NCI-H1105 treated with DMSO at 0.1 percent for 48 hours (cell line): ENCODE measurements at places on chromosomes 7 and 10.

- peak; percentile 75 for DNase-seq
Measured at GRCh38 chr10:28678687-28679457, 1.6 kb downstream of the BAMBI start.

GRCh38 chr10:96619120-96619519 lies 32.3 kb upstream of the TM9SF3 start:
- no peak for DNase-seq

- DNase-seq: no peak
Measured at GRCh38 chr10:43374194-43374593, 2.8 kb downstream of the FXYD4 start.

DNA sequence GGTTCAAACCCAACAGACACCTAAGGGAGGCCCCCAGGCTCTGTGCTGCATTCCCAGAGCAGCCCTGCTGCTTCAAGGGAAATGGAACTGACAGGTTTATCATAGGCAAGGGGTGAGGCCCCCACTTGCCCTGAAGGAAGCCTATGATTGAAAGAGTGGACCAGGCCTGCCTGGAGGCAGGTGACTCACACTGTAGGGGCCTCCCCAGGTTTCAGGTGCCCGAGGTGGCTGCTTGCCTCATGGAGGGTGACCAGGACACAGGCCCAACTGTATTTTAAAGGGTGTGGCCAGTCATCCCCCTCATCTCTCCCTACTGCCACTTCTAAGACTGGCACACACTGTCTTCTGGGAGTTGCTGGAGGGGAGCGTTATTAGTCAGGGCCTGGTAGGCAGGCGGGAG lies 85.4 kb downstream of the ATXN7L1 start:
- DNase-seq: no peak

DNA sequence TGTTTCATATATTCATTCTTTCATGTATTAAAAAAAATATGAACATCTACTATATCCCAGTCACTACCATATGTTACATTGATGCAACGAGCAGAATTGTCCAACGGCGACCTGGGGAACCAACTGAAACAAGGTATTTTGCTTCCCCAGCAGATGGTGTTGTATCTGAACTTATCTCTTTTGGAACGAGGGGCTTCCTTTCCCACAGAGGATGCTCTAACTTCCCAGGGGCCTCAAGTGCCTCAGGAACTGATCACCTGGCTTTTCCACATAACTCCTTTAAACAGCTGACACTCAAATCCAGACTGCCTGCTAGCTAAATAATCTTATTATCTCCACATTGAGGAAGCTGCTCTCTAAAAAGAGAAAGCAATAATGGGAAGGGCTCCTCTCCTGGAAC lies 259.3 kb downstream of the HTR7 start:
- no peak for DNase-seq

DNA sequence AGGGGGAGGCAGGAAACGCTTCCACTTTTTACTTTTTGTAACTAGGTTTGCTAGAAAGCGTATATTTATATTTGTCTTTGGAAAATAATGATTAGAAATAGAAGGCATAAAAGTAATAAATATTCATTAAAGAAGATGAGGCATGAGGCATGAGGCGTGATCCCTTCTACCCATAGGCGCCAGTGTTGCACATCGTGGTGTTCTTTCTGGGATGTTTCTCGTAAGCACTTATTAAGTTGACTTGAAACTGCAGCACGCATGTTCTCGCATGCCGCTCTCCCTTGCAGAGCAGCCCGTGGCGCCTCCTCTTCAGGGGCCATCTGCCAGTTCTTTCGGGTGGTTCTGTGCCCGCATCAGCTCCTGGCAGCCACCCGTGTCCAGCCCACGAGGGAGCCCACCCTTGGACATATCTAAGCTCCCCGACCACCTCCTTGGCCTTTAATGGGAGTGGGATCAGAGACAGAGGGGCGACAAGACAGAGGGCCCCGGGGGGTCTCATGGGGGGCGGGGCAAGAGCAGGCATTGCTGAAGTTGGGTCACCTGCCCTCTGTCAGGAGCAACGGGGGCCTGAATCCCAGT lies 28.5 kb upstream of the CSGALNACT2 start:
- no peak for DNase-seq

GRCh38 chr10:72702868-72703581 lies 11.1 kb downstream of the MCU start:
- DNase-seq: no peak

GRCh38 chr10:110967645-110968044 lies 48.2 kb downstream of the SHOC2 start:
- no peak for DNase-seq

DNA sequence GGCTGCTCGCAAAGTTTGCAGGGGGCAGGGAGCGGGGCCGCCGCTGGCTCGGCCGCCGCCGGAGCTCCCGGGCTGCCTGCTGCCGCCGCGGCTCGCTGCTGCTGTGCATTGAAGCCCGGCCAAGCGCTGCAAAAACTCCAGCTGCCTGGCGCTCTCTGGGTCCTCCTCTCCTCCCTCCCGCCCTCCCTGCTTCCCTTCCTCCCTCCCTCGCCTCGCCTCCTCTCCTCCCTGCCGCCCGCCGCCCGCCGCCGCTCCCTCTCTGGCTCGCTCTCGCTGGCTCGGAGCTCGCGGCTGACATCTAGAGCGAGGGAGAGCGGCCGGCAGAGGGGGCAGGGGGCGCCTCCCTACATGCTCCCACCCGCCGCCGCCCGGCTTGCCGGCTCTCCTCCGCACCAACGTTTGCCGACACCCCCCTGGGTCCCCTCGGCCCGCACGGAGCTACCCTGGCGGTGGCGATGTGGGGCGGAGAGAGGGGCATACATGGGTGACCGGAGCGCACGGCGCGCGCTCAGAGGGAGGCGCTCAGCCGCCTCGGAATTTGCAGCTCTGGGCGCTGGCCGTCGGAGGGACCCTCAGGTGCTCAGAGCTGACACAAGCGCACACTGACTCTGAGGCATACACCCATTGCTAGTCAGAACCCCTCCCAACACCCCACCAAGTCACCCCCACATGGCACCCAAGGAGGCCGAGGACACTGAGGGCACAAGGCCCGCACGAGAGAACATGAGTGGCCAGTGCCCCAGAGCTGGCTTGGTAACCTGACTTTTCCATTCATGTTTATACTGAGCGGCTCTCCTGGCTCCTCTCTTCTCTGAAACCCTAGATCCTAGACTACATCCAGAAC lies 1.2 kb upstream of the PLXNA4 start:
- DNase-seq: peak; percentile 75

GRCh38 chr10:12358863-12359564 lies 9.7 kb downstream of the CAMK1D start:
- no peak for DNase-seq

DNA sequence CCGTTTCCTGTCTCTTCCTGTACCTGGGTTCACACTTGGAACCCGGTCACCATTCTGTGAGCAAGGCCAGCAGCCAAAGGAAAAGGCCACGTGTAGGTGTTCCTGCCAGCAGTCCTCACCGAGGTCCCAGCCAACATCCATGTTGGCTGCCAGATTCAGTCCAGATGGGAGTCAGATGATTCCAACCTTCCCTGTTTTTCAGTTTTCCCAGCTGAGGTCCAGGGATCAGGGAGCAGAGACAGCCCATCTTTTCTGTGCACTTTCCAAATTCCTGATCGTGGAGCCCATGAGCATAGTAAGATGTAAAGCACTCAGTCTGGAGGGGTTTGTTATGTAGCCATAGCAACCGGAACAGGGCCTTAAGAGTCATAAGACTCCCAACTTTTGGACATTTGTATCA lies 3.9 kb upstream of the PVRIG start:
- DNase-seq: no peak

DNA sequence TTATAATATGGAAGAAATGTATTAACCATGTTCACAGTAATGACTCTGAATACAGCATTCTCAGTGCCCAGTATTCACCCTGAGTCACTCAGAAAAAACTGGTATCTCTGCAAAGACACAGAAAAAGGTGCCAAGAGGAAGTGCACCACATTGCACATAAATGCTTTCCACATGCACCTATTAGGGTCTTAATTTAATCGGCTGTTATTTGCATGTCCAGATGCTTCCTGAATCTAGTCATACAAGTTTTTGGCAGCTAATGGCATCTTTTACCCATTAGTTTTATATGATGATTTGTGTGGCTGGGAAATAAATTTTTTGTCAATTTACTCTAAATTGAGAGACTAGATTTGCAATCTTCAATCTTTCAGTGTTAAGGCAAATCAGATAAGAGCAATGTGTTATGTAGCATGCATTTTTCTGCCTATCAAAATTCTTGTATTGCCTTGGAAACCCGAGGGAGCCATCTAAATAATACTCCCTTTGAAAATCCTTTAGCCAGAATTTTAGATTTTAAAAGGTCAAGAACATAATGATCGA lies 58.2 kb downstream of the ZNF680 start:
- DNase-seq: no peak

DNA sequence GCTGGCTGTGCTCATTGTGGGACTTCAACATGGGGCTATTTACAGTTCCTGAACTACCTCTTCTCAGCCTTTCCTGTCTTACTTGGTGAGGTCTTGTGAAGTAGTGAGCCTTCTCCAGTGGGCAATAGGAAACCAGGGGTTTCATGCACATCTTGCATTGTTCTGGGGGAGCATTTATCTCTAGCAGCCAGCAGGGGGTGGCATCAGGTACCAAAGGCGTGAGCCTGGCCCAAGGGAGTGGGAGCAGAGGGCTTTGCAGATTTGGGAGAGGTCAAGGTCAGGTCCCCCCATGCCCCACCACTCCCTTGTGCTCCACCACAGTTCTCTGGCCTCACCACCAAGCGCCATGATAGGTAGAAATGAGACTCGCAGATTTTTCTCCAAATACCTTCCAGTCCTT lies 85.4 kb upstream of the NPTX2 start:
- no peak for DNase-seq

- no peak for DNase-seq
Measured at GRCh38 chr7:86477343-86477935, 166.3 kb upstream of the GRM3 start.

GRCh38 chr10:17375936-17376584 lies 78.3 kb downstream of the ST8SIA6 start:
- no peak for DNase-seq

- no peak for DNase-seq
Measured at GRCh38 chr10:44205067-44205466, 179.8 kb downstream of the CXCL12 start.

GRCh38 chr7:27593226-27593625 lies 69.5 kb downstream of the HIBADH start:
- DNase-seq: no peak

- no peak for DNase-seq
Measured at GRCh38 chr7:47949703-47950102, 1.4 kb upstream of the PKD1L1 start.

DNA sequence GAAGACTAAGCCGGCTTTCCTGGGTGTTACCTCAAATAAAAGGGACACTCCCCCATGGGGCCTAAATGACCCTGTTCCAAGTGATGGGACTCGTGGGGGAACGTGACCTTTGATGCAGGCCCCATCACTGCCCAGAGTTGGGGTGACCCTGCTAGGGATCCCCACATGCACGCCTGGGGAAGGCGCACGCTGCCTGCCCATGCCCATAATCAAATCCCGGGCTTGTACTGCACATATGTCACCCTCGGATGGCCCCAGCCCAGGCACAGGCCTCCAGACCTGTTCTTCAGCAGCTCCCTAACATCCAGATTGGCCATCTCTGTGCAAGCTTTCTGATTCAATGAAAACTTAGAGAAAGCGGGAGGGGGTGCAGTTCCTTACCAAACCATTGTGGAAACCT lies 14.7 kb downstream of the EBF3 start:
- DNase-seq: no peak

DNA sequence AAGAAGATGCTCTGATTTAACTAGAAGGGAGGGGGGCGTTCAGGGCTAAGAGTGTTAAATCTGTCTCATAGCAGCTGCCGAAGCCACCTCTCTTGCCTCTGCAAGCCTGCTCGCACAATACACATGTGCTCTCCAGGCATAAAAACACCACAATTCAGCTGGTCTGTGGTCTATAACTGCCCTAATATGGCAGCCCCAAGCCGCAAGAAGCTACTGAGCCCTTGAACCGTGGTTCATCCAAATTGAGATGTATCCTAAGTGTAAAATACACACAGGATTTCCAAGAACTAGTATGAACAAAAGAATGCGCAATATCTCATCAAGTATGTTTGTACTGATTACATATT lies 70.8 kb upstream of the FGFR2 start:
- no peak for DNase-seq

DNA sequence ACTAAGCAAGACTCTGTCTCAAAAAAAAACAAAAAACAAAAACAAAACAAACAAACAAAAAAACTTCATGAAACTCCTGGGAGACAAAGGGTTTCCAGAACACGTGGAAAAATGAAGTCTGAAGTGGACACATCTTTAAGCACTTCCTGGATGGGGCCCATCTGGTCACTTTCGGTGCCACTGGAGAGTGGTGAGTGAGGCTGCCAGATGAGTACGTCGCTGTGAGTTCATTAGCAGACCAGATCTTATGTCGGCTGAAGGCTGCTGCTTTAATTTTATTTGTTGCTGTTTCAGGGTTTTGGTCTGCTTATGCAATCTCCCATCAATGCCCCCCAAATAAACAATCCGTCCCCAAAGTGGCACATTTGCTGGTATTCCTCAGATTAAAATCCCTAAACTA lies 64.4 kb downstream of the NPTX2 start:
- DNase-seq: peak; percentile 31

DNA sequence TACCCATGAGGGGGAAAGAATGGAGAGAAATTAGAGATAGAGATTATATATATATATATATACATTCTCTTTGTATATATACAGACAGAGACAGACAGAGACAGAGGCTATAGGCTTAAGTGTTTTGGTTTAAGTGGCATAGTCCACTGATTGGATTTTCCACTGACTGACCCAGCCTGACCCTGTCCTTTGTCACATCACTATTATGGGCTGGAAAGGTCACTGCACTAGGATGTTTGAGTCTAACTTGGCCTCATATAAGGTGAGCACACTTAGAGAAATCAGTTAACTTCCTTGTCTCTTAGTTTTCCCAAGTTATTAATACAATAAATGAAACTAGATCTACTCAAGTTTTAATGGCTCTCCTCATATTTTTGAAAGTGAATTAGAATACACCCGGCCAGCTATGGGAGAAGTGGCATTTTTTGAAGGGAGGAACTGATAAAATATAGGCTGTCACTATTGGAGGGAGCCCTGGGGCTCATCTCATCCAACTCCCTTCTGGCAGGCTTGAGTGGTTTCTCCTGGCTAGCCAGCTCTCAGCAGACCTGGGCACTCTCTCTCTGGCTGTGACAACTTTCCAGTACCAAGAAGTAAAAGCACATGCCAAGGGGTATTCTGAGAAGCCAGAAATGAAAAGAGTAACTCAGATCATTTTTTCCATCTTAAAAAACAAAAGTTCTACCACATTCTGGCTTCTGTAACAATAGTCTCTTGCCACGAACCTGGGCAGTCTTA lies 455.6 kb upstream of the ANKRD30A start:
- no peak for DNase-seq

- no peak for DNase-seq
Measured at GRCh38 chr10:71549766-71550533, 153.2 kb downstream of the CDH23 start.
